Activated CD4-positive, alpha-beta T cell treated with anti-CD3 and anti-CD28 coated beads, Interleukin-2, Interleukin-4, amounts not matched to agents 100 ng/mL and 50 ng/mL, durations not matched to agents 16 hours and 8 hours (primary cell): ENCODE measurements at places on chromosomes 2 and 18.

- DNase-seq, result no peak
Observed at GRCh38 chr2:144946263-144946662, 426.3 kb upstream of the ZEB2 start.

DNA sequence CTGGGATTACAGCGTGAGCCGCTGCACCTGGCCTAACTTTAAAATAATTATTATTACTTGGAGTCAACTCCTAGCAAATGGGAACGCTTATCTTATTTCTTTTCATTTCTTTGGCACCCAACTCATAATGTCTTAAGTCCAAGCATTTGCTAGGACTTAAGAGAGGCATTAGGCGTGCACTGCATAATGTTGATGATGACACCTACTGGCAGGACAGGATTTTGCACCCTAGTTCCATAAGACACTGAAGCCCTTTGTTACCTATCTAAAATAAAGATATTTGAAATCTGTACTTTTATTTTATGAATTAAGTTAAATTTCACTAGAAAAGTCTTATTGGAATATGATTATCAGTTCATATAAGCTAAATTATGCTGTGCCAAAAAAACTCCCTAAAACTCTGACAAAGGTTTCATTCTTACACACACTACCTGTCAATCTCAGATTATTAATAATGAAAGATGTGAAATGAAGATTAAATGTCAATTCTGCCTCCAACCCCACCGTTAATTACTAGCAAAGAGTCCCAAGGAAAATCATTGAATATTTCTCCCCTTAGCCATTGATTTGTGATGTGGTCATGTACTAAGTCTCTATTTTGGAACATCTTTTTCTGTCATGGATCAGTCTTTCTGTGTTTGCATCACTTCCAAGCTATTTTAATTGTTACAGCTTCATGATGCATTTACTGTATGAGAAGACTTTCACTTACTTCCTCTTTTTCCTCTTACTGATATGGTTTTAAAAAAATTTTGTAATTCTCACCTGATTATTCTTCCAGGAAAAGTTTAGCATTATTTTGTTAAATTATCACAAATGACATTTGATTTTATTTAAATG lies 12.7 kb upstream of the CDH2 start:
- peak; percentile 29 for DNase-seq

- DNase-seq, result no peak
Observed at GRCh38 chr18:4224031-4224704, 230.9 kb downstream of the DLGAP1 start.

DNA sequence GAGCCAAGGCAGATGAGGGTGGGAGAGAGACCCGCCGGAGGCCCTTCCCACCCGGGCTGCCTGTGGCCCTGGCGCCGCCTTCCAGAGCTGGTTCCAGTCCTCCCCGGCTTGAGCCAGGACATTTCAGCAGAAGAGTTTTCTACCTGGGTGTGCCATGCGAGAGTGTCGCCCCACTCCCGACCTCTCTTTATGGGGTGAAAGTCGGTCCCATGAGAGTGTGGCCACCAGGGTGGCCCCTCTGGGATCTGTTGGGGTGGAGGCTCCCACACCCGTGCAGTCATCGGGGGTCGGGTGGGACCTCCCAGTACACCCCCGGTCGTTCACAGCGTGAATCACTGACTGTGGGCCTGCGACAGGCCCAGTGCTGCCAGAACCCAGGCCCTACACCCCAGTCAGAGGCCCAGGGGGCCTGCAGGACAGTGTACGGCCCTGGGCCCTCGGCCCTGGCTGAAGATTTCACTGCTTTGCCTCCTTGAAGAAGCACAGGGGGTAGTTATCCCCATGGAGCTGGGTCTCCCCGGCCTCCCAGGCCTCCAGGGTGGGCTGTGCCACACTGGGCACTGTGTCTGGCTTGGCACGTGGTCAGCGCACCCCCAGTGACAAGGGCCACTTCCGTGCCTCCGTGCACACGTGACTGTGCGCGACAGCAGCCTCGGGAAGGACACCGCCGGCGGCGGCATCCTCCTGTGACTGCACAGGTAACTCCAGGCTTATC lies 5.9 kb downstream of the NFATC1 start:
- no peak for DNase-seq

GRCh38 chr2:171227066-171227782 lies 66.5 kb upstream of the TLK1 start:
- DNase-seq, result no peak

GRCh38 chr2:234003972-234004617 lies 46.4 kb upstream of the SPP2 start:
- DNase-seq, result peak; percentile 26

GRCh38 chr2:167890739-167891138 lies 356.7 kb downstream of the STK39 start:
- no peak for DNase-seq

- no peak for DNase-seq
Observed at GRCh38 chr2:32852856-32853255, 93.9 kb upstream of the LTBP1 start.

DNA sequence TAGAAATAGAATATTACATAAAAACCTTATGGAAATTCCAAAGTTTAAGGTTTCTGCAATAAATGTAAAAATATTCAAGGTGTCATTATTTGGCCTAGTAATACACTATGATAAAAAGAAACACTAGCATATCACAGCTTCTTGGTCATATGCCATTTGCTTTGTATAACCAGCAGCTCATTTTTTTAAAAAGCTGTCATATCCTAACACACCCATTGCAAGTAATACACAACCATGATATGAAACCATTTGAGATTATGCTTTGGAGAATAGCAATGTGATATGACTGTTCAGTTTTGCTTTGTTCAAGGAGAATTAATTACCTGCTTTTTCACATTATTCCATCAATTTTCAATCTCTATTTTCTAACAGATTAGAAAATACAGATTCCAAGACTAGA lies 149.0 kb downstream of the IKZF2 start:
- no peak for DNase-seq

GRCh38 chr2:237435844-237436587 lies 22.1 kb upstream of the COL6A3 start:
- no peak for DNase-seq

- no peak for DNase-seq
Observed at GRCh38 chr18:40375837-40376236, 1579.2 kb upstream of the PIK3C3 start.

- DNase-seq, result no peak
Observed at GRCh38 chr2:158513841-158514240, 57.1 kb downstream of the PKP4 start.

DNA sequence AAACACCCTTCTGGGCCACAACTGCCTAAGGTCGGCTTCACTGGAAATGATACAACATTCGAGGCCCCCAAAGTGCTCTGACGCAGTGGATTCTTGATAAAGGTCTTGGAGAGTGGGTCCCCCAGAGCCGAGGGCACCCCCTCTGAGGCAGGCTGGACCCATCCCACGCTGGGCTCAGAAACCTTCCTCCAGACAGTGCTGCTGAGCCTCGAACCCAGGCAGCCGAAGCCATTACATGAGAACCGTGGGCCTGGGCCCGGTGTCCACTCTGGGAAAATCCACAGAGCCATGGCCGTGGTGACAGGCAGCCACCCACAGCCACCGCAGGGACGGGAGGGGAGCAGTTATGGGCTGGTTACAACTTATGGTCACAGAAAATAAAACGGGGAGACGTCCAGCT lies 81.4 kb upstream of the ID2 start:
- no peak for DNase-seq

GRCh38 chr2:37168217-37168981 lies 11.6 kb upstream of the EIF2AK2 start:
- peak; percentile 54 for DNase-seq

DNA sequence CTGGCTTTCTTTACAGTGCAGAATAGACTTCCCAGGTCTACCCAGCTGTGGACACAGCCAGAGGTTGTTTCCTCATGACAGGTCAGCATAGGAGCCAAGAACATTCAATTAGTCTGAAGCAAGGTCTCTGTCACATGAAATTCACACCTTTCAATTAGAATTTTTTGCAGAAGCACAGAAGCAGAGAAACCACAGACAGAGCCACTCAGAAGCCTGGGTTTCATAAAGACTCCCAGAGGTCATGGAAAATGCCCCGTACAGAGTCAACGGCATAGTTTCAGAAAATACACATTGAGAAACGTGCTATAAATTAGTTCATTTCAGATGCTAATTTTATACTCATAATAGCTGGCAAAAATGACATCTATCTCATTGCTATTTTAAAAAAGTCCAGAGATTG lies 87.0 kb upstream of the TMEM200C start:
- DNase-seq, result no peak

DNA sequence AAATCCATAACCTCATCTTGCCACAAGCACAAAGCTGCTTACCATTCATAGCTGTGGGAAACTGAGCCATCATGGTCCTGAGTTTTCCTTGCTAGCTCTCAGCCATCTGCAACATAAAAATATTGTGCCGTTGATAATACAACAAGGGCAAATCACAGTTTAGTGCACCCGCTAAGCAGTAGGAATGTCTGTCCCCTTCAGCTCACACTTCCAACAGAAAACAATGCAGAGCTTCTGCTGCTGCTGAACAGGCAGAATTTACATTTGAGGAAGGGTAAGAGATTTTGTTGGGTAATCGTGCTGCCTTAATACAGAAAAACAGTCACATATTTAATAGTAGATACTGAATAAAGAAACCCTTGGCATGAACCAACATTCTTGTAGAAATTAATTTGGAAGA lies 32.3 kb downstream of the ITSN2 start:
- DNase-seq, result no peak

- DNase-seq, result no peak
Observed at GRCh38 chr2:181129364-181130056, 149.1 kb downstream of the UBE2E3 start.

GRCh38 chr2:187213798-187214197 lies 234.3 kb downstream of the CALCRL start:
- no peak for DNase-seq

DNA sequence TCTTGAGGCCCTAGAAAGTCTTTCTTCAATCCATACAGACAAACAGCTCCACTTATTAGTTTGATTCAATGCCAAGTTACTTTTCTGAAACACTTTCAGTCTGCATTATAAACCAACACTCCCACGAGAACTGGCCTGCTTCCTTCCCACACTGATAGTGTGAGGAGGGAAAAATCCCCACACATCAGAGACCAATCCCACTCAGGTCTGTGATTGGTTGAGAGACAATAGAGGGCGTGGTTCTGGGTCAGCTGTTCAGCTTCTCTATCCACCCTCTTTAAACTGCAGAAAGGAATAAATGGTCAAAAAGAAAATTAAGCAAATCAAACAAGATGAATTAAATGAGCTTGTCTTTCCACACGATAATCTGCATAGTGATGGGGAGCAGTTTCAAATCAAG lies 152.5 kb downstream of the NRP2 start:
- no peak for DNase-seq

GRCh38 chr2:65662654-65663432 lies 230.4 kb upstream of the SPRED2 start:
- no peak for DNase-seq

GRCh38 chr18:24112874-24113615 lies 25.8 kb upstream of the CABYR start:
- DNase-seq, result no peak

DNA sequence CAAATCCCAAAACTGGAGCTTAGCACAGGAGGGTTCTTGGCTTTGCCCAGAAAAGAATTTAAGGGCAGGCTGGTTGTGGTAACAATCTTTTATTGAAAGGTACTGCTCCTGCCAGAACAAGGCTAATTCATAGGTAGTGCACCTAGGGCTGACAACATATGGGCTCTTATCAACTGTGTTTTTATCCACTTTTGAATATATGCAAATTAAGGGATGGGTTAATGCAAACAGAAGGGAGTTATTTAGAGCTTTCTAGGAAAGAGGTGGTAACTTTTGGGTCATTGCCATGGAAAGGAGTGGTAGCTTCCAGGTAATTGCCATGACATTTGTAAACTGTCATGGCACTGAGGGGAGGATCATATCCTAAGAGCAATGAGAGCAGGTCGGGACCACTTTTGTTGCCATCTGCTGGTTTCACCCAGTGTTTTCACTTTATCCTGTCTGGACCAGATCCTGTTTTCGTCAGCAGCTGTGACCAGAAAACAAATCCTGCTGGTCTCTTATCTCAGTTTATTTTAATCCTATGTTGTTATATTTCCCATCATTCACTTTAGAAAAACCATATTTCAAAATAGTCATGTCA lies 981 bp downstream of the C2orf66 start:
- no peak for DNase-seq

GRCh38 chr2:219886615-219887014 lies 259.2 kb downstream of the SLC4A3 start:
- DNase-seq, result no peak

- DNase-seq, result no peak
Observed at GRCh38 chr2:113720167-113720566, 36.3 kb downstream of the SLC35F5 start.

DNA sequence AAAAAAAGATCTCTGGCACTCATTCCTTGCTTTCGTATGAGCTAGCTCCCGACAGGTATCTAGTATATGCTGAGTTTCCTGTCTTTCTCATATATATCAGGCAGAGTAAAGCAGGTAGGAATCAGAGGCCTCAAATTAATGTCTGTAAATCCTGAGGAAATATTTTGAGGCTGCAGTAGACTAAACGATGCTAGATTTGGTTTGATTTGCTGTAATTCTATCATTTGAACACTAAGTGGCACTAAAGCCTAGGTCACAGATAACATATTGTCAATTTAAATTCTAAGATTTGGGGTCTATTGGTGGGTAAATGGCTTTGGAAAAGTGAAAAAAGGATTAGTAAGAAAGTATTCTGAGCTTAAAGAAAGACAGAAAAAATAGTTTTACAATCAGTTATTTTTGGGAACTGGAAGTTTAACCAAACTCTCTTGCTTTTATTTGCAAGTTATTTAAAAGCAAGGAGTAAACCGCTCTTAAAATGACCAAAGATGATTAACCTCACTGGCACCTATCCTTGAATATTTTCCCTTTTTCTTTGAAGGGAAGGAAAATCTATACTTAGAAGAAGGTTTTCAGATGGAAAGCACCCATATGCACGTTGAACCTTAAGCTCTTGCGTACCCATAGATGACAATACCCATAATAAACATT lies 37.6 kb upstream of the SLC4A10 start:
- peak; percentile 13 for DNase-seq

DNA sequence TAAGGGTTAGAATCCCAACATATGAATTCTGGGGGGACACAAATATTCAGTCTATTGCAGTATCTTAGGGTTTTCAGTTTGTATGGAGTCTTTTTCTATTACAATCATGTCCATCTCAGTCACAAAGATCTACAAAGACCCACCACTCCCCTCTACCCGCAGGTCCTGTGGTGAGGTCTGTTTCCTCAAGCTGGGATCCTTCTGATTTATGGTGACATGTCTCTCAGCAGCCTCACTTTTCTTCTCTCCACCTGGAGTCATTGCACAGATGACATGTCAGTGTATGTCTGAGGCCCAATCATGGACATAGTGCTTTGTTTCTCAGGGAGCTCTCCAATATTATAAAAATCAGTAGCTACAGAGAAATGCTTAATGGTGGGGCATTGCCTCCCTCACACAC lies 113.4 kb upstream of the RAB27B start:
- DNase-seq, result no peak

GRCh38 chr2:10533811-10534321 lies 85.7 kb upstream of the ODC1 start:
- DNase-seq, result no peak

- no peak for DNase-seq
Observed at GRCh38 chr2:241062389-241063092, 39.5 kb downstream of the MTERF4 start.
